Activated CD4-positive, alpha-beta memory T cell treated with anti-CD3 and anti-CD28 coated beads for 36 hours (primary cell): ENCODE measurements at places on chromosomes 6 and 20. TPM values are rescaled to one million over a fixed set of nuclear protein-coding genes. Genes with fewer than 3 reads are reported as not detected.

GRCh38 chr6:11532097-11532496, 5.5 kb upstream of the TMEM170B start:
- H3K4me3 ChIP-seq = no peak overlapping the region
- H3K27me3 ChIP-seq = peaks cover 23% of the 10 kb centered on the region
- DNase-seq = no peak
- peaks cover 3% of the 10 kb centered on the region for H3K4me1 ChIP-seq

GRCh38 chr6:41073968-41074691, 1.4 kb downstream of the NFYA start:
- peak overlapping the region; percentile 95 for H3K27ac ChIP-seq
- peaks cover 28% of the 10 kb centered on the region for H3K36me3 ChIP-seq
- peaks cover 56% of the 10 kb centered on the region for H3K4me1 ChIP-seq

GRCh38 chr6:156556811-156557210, 220.4 kb upstream of the ARID1B start:
- peaks cover 7% of the 10 kb centered on the region for H3K27me3 ChIP-seq
- H3K4me1 ChIP-seq = no peaks in the 10 kb centered on the region
- no peak overlapping the region for H3K4me3 ChIP-seq
- H3K27ac ChIP-seq = no peak overlapping the region
- DNase-seq = no peak

Gene KCNK15
- 0.77 TPM for total RNA-seq

Gene C2
- 0.97 TPM for total RNA-seq
